DMS79 (cell line): ENCODE measurements at places on chromosomes 5 and 9.

DNA sequence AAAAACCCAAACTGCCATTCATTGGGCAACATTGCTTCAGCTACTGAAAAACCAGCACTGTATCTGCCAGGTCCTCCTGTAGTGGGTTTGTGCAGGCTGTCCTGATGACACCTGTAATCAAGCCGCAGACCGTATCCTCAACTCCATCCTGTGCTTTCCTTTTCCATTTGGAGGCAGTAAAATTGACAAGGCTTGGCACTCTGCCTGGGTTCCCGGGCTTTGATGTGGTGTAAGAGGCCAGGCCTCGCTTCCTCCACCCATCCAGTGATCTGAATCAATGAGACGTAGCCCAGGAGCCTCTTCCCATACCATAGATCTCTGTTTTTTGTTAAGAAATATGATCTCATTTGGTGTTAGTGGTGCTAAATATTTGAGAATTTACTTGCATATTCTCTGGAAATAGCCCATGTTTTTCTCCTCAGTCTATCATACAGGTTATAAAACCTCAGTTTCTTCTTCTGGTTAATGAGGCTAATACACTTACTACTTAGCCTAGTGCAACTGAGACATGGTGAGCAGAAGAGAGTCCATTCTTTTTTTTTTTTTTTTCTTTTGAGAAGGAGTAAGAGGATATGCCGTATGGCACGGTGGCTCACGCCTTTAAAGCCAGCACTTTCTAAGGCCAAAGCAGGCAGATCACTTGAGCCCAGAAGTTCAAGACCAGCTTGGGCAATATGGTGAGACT, 34.8 kb downstream of the LSM11 start:
- peak; percentile 63 for DNase-seq

GRCh38 chr9:2568689-2569088, 52.9 kb upstream of the VLDLR start:
- no peak for DNase-seq

DNA sequence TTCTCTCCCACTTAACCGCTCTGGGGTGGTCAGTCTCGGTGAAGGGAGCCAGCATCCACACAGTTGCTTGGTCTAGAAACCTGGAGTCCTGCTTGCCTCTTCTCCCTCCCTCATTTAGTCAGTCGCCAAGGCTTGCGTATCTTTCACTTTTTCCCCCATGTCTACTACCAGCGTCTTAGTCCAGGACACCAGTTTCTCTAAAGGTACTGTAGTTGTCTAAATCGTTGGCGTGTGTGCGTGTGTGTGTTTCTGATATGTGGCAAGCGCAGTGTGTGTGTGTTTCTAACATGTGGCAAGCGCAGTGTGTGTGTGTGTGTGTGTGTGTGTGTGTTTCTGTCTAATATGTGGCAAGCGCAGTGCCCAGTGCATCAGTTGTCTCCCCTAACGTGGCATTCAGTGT, 641 bp downstream of the ATP6V1G1 start:
- no peak for DNase-seq

DNA sequence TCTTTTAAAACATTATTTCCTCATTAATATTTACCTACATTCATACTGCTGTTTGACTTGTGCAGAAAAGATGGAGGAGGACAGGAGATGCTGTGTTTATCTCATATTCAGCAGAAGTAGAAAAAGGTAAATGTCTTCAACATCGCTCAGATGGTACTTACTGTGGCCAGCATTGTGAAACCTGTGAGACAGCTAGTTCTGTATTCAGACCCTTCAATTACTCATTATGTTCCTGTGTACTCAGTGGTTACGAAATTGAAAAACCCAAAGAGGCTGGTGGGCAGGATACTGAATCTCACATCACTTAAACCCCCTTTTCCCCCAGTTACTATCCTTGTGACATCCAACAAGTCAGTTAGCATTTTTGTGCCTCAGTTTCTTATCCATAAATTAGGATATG, 216.0 kb downstream of the KDM4C start:
- DNase-seq, result no peak

DNA sequence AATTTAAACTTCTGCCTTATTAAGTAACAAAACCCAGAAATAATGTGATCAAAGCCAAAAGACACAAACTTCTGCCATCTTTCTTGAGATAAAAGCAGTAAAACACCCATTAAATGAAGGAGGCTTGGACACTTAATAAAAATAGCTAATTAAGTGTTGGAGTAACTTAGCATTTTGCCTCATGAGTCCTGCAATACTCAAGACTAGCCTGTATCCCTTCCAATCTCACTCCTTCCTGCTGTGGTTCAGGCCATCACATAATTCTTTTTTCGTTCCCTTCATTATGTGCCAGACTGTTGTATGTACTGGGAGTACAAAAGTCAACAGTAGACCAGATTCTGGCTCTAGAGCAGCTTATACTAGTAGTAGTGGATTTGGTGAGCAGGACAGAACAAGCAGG, 250.2 kb downstream of the NFIB start:
- peak; percentile 48 for DNase-seq

GRCh38 chr9:89850631-89851325, 246.0 kb downstream of the GADD45G start:
- no peak for DNase-seq

GRCh38 chr5:25090854-25091253, 446.1 kb upstream of the CDH10 start:
- no peak for DNase-seq
